ENCODE measurements at places on chromosomes 3 and 15.

GRCh38 chr3:37456270-37456708 lies 281.9 kb upstream of the LRRFIP2 start:
- DNase-seq: no peak

- no peak for DNase-seq
Observed at GRCh38 chr3:30129765-30130164, 476.6 kb upstream of the TGFBR2 start.

DNA sequence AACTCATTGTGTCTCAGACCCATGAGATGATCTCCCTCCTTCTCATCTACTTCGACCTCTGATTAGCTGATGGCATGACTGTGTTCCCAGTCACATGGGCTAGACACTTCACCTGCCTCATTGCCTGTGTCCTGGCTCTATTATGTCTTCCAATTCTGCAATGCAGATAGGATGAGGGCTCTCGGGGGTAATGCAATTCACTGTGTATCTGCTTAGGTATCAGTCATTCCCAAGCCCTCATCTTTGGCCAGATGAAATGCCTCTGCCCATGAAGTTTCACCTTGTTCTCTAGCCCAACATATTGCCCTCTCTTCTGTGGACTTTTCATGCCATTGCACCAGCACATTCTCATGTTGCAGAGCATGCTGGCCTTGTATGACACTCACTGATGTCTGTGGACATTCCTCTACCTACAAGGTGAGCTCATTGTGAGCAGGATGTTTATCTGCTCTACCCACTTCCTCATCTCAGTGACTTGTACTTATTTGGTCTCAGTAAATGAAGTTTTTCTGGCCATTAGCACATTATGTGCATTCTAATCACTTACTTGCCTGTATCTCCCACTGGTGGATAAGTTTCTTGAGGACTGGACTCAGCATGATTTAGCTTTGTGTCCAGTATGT lies 32.3 kb downstream of the MOBP start:
- DNase-seq: no peak

GRCh38 chr3:61903931-61904657 lies 342.7 kb downstream of the PTPRG start:
- no peak for DNase-seq

DNA sequence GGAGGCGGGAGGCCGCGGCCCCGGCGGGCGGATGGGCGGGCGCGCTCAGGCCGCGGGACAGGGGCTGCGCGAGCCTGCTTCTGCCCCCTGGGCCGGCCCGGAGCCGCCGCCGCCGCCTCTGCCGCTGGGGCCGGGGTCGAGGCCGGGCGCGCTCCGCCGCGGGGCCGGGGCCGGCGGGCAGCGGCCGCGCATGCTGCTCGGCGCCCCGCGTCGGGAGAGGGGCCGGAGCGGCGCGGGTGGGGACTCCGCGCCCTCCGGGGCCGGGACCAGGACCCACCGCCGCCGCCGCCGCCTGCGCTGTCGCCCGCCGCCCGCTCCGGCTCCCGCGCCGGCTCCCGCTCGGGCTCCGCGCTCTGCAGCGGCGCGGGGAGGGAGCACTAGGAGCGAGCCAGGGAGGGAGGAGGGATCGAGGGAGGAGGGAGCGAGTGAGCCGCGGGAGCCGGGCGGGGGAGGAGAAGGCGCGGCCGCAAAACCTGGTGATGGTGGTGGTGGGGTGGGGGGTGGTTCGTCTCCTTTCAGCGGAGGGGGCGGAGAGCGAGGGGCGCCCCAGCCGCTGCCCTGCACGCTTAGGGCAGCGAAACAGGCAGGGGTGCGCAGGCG lies at the start of gene LINGO1:
LINGO1 (minus strand) TSS at position 379 of the 600 bp plus-strand sequence. CDS start 597 bp downstream, outside the sequence.
- no peak for DNase-seq

GRCh38 chr15:84599906-84600305 lies 903 bp upstream of the ZSCAN2 start:
- DNase-seq: no peak

- DNase-seq: no peak
Observed at GRCh38 chr3:23116081-23116837, 86.9 kb upstream of the UBE2E2 start.

- DNase-seq: no peak
Observed at GRCh38 chr15:63015618-63016017, 26.9 kb upstream of the TPM1 start.
